Effector memory CD4-positive, alpha-beta T cell (primary cell): ENCODE measurements at places on chromosomes 7 and 10.

GRCh38 chr7:157408258-157409101, 71.7 kb downstream of the DNAJB6 start:
- DNase-seq: no peak

DNA sequence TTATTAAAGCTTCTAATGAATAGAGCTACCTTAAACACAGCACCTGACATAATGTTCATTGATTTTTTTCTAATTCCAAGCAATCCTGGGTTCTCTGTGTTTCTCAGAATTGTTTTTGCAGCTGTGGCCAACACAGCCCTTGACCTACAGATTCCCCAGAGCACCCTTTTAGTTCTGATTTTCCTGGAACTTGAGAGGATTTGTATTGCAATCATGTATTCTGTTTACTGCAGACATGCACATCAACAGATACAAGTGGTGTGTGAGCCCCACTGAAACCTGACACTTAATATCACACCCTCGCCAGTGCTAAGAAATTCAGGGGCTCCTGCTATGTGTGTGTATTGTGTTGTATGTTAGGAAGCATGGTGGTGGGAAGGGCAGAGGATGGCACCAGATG, 344.2 kb upstream of the POM121L12 start:
- DNase-seq: no peak

DNA sequence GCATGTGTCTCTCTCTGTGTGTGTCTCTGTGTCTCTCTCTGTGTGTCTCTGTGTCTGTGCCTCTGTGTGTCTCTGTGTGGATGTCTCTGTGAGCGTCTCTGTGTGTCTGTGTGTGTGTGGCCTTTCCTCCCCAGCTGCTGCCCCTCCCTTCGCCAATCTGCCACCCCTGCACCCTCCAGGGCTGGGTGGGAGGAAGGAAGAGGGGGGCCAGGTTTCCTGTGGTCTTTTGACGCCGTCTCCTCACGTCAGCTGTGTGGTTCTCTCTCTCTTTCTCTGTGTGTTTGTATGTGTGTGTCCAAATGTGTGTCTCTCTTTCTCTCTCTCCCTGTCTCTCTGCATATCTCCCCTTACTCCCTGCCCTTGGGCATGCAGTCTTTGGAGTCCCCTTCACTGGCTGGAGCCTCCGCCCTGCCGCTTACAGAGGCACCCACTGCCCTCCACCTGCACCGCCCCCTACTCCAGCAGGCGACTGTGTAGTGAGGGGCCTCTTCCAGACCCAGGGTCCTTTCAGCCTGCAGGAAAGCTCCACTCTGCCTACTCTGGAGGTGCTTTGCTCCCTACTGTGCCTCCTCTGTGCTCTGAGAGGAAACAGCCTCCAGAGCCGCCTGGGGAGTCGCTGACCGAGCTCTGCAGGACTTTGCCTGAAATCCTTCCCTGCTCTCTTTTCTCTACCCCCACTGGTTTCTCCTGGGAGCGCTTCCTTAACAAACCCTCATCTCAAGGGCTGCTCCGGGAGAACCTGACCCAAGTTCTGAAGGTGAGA, 44.2 kb upstream of the C10orf71 start:
- no peak for DNase-seq

GRCh38 chr7:37068902-37069301, 344.6 kb upstream of the AOAH start:
- DNase-seq: no peak

DNA sequence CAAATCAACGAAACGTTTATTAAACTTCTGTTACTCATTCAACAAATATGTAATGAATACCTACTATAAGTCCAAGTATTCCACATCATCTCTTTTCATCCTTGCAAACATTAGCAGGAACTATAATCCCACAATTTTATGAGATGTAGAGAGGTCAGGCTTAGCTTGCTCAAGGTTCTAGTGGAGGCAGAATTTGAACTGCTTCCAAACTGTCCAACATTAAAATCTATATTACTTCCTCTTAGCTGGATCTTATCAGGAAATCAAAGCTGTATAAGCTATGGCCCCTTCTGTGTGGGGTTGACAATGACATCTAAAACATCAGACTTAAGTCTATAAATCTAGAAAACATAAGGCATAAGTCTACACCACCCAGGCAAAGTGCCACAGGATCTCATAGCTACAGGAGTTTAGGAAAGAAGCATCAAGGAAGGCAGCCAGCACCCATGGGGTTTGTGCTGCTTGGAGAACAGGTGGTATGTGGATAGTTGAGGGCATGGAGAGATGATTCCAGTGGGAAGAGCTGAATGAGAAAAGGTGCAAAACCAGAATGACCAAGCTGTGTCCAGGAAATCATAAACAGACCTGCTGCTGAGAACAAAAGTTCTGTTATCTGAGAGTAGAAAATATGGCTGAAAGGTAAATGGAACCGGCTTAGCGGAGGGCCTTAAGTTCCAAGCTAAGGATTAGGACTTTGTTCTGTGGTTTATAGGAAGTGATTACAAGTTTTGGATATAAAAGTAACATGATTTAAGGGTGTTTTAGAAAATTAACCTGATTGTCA, 34.5 kb downstream of the PAPSS2 start:
- DNase-seq: no peak

DNA sequence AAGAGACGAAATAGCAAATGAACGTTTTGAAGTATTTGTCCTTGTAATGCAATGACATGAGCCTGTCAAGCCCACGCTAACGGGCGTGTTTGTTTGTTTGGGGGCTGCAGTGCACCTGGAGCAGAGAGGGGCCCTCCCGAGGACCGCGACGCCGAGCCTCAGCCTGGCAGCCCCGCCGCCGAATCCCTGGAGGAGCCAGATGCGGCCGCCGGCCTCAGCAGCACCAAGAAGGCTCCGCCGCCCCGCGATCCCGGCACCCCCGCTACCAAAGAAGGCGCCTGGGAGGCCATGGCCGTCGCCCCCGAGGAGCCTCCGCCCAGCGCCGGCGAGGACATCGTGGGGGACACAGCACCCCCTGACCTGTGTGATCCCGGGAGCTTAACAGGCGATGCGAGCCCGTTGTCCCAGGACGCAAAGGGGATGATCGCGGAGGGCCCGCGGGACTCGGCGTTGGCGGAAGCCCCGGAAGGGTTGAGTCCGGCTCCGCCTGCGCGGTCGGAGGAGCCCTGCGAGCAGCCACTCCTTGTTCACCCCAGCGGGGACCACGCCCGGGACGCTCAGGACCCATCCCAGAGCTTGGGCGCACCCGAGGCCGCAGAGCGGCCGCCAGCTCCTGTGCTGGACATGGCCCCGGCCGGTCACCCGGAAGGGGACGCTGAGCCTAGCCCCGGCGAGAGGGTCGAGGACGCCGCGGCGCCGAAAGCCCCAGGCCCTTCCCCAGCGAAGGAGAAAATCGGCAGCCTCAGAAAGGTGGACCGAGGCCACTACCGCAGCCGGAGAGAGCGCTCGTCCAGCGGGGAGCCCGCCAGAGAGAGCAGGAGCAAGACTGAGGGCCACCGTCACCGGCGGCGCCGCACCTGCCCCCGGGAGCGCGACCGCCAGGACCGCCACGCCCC, 118.5 kb downstream of the CYTH3 start:
- DNase-seq: no peak

- DNase-seq: no peak
Measured at GRCh38 chr7:79868010-79868409, 266.6 kb upstream of the GNAI1 start.

GRCh38 chr7:17660116-17660515, 280.2 kb downstream of the SNX13 start:
- DNase-seq: no peak

DNA sequence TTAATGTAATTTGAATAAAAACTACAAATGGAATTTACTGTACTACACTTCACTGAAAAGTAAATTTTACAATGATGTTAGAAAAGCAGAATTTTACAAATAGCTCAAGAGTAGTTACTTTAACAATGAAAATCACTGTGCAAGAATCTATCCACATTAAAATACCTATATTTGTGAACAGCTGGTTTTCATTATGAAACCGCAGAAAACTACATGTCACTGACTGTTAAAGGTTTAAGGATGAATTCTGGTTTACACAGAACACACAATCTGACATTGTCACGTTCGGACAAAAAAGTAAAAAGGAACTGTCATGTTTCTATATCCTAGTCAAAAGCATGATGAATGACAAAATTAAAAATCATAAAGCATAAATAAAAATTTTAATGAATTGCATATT, 415.3 kb upstream of the PRKCQ start:
- DNase-seq: no peak

- no peak for DNase-seq
Measured at GRCh38 chr7:117269886-117270285, 53.0 kb downstream of the WNT2 start.

DNA sequence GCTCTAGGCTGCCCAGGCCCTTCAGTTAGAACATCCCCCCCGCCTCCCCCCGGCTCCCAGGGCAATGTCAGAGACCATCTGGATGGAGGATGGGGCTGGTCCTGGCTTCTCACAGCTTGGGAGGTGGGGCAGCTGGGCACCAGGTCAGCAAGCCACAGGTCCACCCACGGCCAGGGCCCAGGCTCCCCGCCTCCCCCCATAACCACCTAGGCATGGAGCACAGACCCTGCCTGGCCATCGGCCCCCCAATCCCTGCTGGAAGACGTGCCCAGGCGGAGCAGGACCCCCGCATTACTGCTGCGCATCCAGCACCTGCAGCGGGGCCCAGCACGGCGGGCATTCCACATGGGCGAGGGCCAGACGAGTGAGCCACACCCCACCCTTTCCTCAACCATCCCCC, 169.6 kb downstream of the ELFN1 start:
- DNase-seq: no peak

DNA sequence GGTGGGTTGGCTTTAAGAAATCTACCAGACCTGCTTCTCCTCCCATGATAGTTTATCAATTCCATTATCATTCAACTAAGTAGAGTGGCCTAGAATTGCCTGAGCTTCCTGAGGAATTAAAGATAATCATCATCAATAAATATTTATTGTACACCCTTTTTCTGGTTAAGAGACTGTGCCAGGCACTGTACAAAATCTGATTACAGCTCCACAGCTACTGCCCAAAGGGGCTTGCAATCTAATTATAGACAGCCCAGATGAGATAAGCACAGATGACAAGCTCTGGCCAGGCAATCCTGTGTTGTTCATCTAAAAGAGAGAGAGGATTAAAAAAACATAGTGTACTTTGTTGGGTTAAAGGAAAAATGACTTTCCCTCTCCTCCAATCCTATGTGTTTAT, 586.4 kb downstream of the GATA3 start:
- DNase-seq: no peak

DNA sequence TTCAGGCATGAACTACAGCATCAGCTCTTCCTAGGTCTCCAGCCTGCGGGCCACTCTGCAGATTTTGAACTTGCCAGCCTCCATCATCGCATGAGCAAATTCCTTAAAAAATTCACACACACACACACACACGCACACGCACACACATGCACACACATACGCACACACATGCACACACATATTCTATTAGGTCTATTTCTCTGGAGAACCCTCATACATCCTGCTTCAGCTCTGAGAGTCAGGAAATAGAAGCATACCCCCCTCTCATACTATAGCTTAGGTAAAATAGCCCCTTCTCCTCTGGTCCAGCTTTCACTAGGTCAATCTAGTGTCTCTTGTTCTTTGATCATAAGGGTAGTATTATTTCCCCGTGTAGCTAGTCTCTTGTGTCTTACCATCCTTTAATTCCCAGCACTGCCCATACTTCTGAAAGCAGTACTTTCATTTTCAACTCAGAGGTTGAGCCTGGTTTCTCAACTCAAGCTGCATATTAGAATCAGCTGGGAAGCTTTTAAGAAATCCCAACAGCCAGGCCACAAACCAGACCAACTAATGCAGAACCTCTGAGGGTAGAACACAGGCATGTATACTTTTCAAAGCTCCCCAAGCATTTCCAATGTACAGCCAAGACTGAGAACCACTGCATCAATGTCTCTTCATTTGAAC, 30.9 kb upstream of the ITGB8 start:
- no peak for DNase-seq

DNA sequence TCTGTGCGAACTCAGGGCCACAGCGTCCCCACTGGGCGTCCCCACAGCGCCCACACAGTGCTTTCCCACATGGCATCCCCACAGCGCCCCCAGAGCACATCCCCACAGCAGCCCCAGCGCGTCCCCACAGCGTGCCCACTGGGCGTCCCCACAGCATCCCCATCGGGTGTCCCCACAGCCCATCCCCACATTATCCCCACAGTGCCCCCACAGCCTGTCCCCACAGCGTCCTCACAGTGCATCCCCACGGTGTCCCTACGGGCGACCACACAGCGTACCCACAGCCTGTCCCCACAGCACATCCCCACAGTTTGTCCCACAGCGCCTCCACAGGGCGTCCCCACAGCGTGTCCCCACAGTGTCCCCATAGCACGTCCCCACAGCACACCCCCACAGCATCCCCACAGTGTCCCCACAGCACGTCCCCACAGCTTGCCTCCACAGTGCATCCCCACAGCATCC, 131.6 kb downstream of the ACTR3B start:
- DNase-seq: no peak

DNA sequence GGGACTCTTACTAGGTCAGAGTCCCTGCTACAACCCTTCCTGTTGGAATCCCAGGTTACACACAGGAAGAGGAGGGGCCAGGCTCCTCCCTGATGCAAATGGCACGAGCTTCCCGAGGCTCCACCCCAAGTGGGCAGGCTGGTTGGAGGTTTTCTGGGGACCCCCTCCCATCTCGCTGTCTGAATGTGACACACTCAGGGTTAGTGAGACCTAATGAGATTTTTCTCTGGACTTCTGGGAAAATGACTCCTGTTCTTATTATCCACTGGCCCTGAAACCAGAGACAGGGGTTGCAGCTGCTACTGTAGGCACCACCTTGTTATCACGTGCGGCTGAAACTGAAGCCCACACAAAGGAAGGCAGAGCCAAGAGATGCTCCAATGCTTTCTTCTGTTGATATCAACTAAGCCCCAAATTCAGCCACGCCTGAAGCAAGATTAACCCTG, 103.3 kb downstream of the FAM107B start:
- DNase-seq: no peak

- no peak for DNase-seq
Measured at GRCh38 chr10:4344492-4344994, 481.5 kb upstream of the AKR1E2 start.

DNA sequence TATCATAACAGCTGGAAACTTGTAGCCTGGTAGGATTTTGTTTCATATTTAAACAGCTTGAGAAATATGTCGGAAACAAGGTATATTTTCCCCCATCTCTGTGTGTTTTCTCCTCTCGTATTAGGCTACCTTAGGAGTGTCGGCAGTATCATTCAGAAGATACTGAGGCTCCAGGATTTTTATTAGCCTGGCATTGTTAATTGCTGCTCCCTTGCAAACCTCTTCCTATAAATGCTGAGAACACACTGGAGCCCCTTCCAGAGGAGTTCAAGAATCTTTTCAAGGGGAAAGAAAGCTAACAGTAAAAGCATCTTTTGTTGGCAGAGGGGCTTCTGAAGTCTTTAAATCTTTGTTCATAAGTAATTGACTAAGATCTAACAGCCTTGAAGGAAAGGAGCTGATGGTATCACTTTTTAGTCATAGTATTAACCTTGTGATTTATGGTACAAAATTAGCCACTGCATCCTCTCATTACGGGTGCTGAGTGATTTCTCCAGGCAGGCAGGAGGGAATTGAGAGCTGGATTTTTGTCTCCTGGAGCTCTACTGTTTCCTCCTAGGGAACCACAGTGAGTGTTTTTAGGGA, 998.7 kb downstream of the LRMDA start:
- DNase-seq: no peak

- DNase-seq: no peak
Measured at GRCh38 chr7:133545618-133546017, 292.7 kb downstream of the EXOC4 start.

- no peak for DNase-seq
Measured at GRCh38 chr10:132882069-132882951, 60.1 kb downstream of the CFAP46 start.

GRCh38 chr10:116417821-116418220, 9.8 kb upstream of the PNLIPRP3 start:
- DNase-seq: no peak

- no peak for DNase-seq
Measured at GRCh38 chr10:16968416-16969041, 151.3 kb upstream of the RSU1 start.

- DNase-seq: no peak
Measured at GRCh38 chr7:94996369-94996768, 89.0 kb downstream of the PPP1R9A start.
